ENCODE measurements at places on chromosomes 11 and 22.

DNA sequence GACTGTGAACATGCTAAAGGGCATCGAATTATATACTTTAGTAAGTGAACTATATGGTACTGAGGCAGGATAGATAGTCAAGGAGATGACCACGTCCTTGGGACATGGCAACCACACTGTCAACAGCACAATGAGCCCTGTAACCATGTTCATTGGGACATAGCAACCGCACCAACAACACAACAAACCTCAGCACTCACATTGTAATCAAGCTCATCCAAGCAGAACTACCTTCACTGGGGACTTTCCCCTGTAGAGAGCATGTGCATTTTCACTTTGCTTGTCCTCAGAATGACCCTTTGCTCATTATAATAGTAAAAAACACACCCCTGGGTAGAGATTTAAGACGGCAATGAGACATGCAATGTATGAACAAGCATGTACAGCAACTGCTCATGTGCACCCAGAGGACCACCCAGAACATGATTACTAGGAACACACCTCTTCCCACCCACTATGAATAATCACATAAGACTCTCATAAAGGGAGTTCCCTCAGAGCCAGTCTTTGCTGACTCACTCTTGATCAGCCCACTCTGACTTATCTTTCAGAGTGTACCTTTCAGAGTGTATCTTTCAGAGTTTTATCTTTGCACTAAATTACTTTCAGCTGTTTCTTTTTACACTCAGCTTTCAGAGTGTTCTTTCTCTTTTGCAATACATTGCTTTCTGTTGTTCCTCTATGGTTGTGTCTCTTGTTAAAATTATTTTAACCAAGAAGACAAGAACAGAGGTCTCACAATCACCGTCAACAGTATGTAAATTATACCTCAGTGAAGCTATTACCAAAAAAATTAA, 4.1 kb upstream of the PLAAT2 start:
- DNase-seq = no peak

- no peak for DNase-seq
Observed at GRCh38 chr22:27075028-27075678, 417.8 kb downstream of the MIAT start.

- no peak for DNase-seq
Observed at GRCh38 chr11:80424012-80424695, 983.3 kb upstream of the TENM4 start.

DNA sequence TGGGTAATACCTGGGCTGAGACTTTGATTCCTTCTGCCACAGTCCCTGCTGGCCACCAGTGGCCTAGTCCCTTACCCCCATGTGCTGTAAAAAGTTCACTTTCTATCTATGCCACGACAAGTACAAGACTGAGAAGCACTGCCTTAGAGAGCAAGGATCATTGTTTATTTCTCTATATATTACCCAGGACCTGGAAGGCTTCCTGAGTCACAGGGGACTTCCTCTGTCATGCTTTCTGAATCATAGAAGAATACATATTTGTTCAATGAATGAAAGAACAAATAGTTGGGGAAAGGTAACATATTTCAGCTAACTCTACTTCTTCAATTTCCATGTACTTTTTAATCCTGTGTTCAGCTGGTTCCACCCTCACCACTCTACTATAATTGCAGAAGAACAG, 5.5 kb upstream of the SYT9 start:
- no peak for DNase-seq

DNA sequence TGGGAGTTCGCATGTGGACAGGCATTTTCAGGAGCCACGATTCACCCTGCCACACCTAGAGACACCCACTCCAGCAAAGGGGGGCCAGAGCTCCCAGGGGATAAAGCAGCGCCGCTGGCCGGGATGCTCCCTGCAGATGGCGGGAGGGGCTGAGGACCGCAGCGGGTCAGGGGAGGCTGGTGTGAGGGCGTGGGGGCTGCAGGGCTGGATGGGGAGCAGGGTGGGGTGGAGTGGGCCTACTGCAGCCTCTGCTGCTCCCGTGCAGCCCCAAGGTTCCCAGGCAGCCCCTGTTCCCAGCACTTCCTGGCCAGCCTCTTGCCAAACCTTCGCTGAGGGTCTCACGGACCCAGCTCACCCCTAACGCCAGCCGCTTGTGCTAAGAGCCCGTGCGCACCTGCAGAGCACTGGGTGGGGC, 13.0 kb downstream of the MUC5B start:
- DNase-seq = no peak

GRCh38 chr11:104091281-104092096, 55.0 kb downstream of the DDI1 start:
- DNase-seq = no peak

DNA sequence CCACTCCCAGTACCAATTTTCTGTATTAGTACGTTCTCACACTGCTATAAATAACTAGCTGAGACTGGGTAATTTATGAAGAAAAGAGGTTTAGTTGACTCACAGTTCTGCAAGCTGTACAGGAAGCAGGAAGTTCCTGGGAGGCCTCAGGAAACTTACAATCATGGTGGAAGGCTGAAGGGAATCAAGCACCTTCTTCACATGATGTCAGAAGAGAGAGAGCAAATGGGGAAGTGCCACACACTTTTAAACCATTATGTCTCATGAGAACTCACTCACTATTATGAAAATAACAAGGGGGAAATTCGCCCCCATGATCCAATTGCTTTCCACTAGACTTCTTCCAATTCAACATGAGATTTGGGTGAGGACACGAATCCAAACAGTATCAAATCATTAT, 271.4 kb downstream of the ETS1 start:
- no peak for DNase-seq

- DNase-seq = no peak
Observed at GRCh38 chr11:92801685-92802084, 167.8 kb upstream of the MTNR1B start.

- DNase-seq = no peak
Observed at GRCh38 chr11:57913715-57914704, 109.7 kb upstream of the OR9Q1 start.

DNA sequence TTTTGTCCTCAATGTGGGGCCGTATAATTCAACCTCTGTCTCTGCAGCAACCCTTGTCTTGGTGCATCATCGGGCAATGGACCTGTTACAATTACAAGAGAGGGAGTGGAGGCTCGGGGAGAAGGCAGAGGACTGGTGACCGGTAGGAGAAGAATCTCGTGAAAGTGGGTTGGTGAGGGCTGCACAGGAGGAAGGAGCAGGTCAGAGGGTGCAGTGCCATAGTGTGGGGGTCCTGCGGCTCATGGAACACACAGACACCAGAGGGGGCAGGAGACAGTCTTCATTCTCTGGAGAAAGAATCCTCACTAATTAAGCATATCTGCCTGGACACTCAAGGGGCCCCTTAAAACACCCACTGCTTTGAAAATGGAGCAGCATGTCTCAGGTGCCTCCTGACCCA, 174.7 kb upstream of the B3GAT1 start:
- DNase-seq = no peak

DNA sequence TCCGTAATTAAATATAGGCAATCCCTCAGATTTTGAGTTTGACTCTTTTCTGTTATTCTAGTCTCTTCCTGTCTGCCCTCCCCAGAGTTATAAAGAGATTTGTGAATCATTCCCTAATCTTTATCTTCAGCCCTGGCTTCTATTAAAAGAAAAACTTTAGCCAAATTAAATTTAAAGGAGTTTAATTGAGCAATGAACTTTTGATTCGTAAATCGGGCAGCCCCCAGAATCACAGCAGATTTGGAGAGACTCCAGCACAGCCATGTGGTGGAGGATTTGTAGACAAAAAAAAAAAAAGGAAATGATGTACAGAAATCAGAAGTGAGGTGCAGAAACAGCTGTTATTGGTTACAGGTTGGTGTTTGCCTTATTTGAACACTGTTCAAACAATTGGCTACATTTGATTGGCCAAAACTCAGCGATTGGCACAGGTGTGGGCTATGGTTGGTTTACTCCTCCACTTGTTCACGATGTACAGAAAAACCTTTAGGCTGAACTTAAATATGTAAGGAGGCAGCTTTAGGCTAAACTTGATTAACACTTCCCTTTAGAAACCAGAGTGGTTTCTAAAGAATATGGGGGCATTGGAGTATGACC, 2.3 kb upstream of the ALKBH8 start:
- no peak for DNase-seq

- DNase-seq = no peak
Observed at GRCh38 chr11:91047882-91048281, 825.0 kb upstream of the CHORDC1 start.

DNA sequence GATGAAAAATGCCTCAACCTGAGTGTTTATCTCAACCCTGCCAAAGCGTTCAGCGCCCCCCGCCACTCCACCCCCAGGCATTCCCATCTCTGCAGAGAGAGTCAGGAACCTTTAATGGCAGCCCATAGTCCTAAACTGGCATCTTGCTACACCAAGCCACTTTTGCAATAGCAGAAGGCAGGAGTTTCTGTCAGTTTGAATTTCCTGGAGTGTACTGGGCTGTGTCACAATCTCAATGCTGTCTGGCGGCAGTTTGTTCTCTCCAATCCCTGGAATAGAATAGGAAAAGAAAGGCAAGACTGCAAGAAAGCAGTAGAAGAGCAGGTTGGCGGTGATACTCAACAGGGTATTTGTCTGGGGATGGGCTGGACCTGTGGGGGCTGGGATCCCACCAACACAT, 32.9 kb upstream of the FLI1 start:
- no peak for DNase-seq

Measured in C1 segment of cervical spinal cord (tissue), 14 donors.